BE2C (cell line): ENCODE measurements at places on chromosomes 7 and 10.
A peak's percentile ranks its signal among the peaks of the same experiment; 100 is the strongest.

DNA sequence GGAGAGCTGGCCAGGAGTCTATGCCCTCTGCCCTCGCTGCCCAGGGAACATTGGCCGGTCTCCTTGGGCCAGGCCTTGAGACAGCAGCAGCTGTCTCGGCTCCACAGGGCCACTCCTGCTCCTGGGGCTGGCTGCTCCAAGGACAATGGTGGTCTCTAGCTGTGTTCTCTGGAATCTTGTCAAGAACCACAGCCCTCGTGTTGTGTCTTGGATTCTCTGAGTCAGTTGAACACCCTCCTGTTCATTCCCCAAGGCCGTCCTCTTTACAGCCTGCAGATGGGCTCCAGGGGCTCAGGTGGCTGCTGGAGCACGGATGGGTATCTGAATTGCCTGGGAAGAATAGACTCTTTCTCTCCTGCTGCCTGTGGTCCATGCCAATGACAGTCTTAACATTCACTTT is 511.1 kb downstream of the GLRX3 start:
- no peak for DNase-seq

GRCh38 chr10:12041766-12042408 is 722 bp downstream of the UPF2 start:
- no peak for DNase-seq

- no peak for DNase-seq
These were observed 10.4 kb upstream of the PCGF5 start for GRCh38 chr10:91210014-91210413.

DNA sequence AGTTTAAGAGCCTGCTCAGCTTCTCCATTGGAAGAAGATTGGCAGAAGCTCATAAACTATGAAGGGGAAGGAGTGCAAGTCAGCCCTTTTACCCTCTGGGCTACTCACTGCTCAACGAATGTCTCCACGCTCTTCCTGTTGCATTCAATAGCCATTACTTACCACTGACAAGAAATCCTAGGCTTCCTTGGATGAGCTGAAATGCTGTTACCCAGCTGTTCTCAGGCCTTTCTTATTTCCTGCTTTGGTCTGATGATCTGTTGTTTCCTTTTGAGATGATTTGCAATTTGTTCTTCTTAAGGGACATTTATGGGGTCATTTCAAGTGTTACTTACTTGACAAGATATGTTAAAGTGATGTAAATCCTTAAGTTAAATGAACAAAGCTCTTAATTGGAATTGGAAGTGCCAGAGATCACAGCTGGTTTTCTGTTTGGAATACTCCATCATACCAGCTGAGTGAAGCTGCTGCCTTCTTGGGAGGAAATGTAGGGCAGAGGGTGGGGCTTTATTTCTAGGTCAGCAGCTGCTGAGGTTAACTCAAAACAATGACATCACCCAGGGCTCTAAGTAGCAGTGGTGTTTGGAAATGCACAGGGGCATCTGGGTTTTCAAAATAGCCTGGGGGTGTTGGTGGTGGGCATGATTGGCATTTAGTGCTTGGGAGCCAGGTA is 170.0 kb downstream of the PRKCQ start:
- DNase-seq: no peak

DNA sequence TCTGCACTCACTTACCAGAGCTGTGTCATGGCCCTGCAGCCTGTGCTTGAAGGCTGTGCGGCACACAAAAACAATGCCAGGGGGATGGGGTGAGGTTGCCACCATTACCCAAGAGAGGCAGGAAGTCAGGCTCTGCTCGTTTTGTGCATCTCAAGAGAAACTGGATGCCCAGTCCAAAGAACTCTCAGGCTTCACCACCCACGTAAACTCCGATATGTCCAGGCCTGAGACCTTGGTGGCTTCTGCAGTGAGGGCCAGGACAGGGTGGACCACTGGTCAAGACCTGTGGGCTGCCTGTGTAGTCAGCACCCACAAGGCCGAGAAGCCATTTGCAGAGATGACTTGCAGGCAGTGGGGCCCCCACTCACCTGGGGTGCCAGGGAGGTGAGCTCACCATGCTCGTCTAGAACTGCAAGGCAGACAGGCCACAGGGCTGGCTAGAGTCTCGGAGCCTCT is 54.7 kb upstream of the EBF3 start:
- DNase-seq: no peak

- DNase-seq: peak; percentile 19
These were observed 818 bp upstream of the SUPV3L1 start for GRCh38 chr10:69179089-69179742.

- DNase-seq: no peak
These were observed 12.9 kb upstream of the TMEM26 start for GRCh38 chr10:61465901-61466632.

GRCh38 chr10:58731276-58731675 is 218.6 kb downstream of the BICC1 start:
- DNase-seq: no peak

DNA sequence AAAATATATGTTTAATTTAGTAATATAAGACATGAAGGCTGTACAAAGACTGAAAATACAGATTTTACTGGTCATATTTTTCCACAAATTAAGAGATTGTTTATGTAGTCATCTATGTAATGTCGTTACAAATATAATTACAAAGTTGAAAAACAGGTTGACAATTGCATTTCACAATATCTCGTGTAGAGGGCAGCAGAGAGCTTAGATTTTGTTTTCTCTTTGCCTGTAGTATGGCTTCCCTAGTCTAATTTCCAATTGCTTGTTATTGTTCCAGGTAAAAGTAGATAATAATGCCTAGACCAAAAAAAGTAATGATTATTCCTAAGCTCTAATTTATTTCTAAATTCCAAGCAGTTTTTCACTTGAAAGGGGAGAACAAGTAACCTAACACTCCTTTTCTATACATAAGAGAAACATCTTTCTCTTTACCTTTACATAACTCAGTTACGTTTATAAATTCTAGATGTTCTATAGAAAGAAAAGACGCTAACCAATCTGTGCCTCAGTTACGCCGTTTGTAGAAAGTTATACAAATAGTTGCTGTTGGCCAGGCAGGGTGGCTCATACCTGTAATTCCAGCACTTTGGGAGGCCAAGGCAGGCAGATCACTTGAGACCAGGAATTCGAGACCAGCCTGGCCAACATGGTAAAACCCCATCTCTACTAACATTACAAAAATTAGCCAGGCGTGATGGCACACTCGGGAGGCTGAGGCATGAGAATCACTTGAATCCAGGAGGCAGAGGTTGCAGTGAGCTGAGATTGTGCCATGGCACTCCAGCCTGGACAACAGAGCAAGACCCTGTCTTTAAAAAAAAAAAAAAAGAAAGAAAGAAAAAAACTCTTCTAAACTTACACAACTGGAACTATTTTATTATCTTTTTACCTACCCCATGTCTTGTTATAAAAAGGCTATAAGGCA is 30.0 kb downstream of the NET1 start:
- DNase-seq: peak; percentile 16

GRCh38 chr7:50807026-50807730 is 24.5 kb upstream of the GRB10 start:
- DNase-seq: no peak

DNA sequence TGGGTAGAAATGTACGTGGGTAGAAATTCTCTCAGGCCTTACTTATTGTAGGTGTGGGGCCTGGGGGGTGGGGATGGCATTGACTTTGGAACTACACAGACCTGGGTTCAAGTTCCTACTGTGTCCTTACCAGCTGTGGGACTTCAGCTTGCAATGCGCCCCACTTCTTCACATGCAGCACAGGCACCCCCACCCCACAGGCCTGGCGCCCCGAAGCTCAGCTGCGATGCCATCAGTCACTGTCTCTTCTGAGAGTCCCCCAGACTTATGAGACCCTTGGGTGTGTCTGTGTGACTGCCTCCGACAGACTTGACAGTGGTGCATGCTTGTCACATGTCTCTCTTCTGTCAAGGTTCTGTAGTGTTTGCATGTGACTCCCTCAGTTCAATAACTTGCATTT is 3.1 kb upstream of the AP5Z1 start:
- DNase-seq: no peak

DNA sequence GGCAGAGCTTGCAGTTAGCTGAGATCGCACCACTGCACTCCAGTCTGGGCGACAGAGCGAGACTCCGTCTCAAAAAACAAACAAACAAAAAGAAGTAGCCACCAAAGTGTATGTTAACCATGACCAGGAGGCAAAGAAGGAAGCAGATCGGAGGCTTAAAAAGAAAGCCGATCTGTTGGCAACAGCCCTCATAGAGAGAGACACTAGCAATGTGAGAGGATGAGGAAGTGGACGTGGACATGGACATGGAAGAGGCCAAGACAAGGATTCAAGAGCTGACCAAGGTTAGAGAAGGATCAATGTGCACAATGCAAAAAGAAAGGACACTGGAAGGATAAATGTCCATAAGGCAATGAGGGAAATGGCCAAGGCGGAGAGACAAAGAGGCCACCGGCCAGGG is 14.9 kb upstream of the ADCK2 start:
- no peak for DNase-seq

DNA sequence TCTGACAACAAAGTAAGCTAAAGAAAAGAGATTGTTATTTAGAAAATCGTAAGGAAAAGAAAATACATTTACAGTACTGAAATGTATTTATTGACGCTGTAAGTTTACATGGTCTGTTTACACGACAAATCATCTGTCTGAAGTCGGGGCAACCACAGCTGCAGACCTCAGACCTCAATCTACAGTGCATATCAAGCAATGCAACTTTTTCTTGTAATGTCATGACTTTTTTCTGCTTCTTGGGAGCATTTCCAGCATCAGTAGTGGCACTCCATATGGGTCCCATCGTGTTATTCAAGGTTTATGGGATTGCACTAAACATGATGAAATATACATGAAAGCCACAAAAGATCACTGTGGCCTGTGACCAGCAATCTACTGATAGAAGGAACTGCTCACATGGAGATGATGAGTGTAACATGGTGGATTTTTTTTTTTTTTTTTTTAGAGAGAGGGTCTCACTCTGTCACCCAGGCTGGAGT is 77.1 kb downstream of the MTPN start:
- no peak for DNase-seq

- peak; percentile 27 for DNase-seq
These were observed 9.7 kb downstream of the EIF4H start for GRCh38 chr7:74183653-74184450.

GRCh38 chr7:115924411-115924810 is 106.2 kb downstream of the TFEC start:
- DNase-seq: no peak

DNA sequence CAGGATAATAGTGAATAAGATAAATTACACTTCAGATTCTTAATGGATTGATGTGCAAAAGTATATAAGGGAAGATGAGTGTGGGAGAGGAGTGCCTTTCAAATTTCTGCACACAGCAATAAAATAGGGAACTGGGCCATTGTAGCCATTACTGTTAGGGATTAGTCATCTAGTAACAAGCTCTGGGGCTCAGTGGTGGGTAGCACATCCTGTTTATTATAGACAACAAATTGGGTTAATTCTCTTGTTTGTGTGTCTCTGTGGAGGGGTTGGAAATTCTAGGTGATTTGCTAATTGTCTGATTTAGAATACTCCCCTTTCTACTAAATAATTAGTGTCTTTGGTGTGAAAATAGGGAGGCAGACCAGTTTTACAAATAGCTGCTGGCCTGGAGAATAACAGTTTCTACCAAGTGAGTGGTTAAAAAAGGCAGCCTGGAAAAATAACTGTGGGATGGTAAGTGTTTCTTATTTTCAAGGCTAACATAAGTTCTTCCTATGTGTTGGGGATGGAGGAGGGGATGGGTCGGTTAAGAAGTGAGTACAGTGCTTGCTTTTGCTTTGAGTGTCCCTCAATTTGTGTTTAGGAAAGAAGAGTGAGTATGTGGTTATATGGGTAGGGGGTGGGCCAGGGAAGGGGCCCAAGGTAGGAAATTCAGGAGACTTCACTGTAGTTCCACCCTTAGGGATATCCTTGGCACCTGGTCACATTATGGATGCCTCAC is 43.3 kb upstream of the TMEM248 start:
- no peak for DNase-seq

GRCh38 chr10:131662851-131663250 is 238.0 kb upstream of the PPP2R2D start:
- no peak for DNase-seq

- DNase-seq: no peak
These were observed 47.9 kb upstream of the FEZF1 start for GRCh38 chr7:122352454-122352853.

GRCh38 chr10:70985824-70986622 is 97.7 kb upstream of the PCBD1 start:
- DNase-seq: no peak

- DNase-seq: no peak
These were observed 85.0 kb downstream of the PTN start for GRCh38 chr7:137258552-137258951.

DNA sequence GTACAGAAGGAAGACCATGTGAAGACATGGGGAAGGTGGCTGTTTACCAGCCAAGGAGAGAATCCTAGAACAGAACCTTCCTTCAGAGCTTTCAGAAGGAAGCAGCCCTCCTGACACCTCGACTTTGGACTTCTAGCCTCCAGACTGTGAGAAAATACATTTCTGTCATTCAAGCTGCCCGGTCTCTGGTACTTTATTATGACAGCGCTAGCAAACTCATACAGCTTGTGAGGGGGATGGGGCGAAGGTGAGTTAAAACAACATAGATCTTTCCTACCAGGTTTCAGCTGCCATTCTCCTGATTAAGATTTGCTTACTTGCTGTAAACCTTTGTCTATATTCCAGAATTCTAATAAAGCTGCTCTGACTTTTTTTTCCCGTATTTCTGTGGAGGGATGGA is 14.9 kb upstream of the ZNF248 start:
- no peak for DNase-seq

DNA sequence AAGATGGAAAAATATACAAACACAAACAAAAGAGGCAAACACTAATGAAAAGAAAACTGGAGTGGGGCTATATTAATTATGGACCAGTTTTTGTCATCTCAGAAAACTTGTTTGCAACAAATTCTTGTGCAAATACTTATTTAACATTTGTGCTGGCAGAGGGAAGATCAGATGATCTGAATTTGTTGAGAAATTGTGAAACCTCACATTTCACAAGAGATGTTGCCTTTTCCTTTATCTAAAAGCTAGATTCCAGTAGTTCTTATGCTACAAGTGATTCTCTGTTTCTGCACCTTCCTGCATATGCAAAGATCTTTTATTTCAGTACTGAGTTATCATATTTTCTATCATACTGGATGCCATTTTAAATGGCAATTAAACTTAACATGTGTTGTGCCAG is 320.7 kb downstream of the SUGCT start:
- DNase-seq: no peak

DNA sequence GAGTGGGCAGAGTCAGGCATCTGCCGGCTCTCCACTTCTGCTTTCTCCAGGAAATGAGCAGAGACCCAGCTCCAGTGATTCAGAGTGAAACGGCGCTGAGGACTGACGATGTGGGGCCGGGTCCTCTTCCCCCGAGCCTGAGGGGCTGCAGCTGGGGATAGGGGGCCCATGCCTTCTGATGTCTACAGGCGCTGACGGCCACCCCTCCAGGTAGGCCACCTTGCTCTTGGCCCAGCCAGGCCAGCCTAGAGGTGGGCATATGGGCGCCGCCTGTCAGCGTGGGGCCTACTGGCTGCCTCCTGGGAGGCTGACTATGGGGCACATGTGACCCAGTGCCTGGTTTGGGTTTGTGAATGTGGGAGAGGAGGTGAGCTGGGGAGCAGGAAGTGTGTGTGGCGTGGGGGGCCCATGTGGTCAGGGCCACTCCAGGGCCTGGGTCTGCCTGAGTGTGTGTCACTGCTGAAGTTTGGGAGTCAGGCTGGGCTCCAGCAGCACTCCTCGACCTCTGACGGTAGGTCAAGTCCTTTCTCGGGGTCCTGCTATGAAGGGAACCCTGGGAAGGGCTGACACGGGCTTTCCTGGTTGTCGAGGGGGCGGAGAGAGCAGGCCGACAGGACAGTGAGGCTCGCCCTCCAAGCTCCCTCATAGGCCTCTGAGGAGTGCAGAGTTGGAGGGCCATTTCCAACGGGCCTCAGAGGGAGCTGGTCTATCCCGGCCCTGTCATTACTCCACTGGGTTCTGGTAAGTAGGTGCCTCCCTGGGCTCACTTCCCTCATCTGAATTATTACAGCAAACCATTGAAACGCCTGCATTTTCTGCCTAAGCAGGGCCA is at the start of gene WDFY4:
TSS of gene WDFY4 (plus strand) at position 82 of the 832 bp plus-strand sequence. CDS start 24,860 bp downstream, outside the sequence.
- DNase-seq: no peak
